ENCODE measurements at places on chromosomes 7 and 10. TPM values are rescaled to one million over a fixed set of nuclear protein-coding genes. Genes with fewer than 3 reads are reported as not detected.

EXOC6 gene
- 10.8 TPM for total RNA-seq

DNA sequence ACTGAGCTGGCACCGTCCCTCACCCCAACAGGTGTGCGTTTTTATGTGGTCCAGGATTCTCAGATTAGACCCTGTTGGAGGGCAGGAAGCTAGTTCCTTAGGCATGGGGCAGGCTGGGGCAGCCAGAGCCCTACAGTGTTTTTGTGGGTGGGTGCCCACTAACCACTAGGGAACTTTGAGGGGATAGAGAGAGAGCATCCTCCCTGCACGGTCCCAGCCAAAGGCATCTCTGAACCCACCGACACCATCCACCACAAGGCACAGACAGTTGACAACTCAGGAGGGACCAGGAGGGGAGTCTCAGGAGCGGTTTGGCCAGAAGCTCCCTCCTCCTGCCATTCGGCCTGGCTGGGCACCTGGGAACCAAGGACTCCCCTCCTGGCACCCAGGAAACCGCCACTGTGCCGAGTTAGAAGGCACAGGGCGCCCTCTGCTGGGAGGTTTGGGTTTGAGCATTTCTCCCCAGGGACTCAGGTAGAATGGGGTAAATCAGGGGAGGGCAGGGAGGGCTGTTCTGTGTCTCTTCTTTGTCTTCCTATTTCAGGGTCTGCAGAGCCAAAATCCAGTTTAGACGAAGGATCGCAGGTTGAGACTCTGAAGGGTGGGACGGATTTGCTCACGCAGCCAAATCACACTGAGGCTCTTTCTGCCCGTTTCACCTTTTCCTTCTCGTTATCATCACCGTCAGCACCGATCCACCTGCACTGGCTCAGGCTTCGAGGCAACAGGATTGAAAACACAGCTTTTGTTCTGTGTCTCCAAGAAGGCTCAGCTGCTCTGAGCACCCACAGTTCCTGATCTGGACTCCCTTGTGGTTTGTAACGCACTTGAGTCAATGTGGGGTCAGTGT lies 84.8 kb upstream of the COL13A1 start:
- peak; percentile 36 for DNase-seq

- DNase-seq = no peak
Observed at GRCh38 chr10:119865699-119866240, 6.9 kb downstream of the MCMBP start.

ACTL6B gene
- total RNA-seq = not detected

LLCFC1 gene
- not detected for total RNA-seq

GRCh38 chr10:31838709-31839108 lies 89.9 kb downstream of the ARHGAP12 start:
- no peak for DNase-seq

DNA sequence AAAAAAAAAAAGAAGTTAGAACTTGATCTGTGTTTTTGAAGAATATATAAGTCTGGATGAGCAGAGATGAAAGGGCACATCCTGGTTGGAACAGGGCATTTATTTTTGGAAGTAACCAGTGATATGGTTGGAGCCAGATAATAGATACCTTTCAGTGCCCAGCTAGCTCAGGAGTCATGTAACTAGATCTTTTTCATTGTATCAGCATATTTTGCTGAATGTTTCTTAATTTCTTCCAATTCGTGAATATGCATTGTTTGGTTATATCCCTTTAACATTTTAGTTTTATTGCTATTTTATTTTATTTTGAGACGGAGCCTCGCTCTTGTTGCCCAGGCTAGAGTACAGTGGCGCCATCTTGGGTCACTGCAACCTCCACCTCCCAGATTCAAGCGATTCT lies 81.8 kb downstream of the LCOR start:
- DNase-seq = no peak

GRCh38 chr10:60781661-60782060 lies 3.4 kb downstream of the CDK1 start:
- no peak for DNase-seq

LRRD1 gene
- not detected for total RNA-seq

GRCh38 chr10:125368146-125368545 lies 207.8 kb upstream of the CTBP2 start:
- DNase-seq = no peak

GTF2IRD1 gene
- 1.9 TPM for total RNA-seq

CPXM2 gene
- not detected for total RNA-seq

- DNase-seq = no peak
Observed at GRCh38 chr10:98339799-98340198, 71.8 kb upstream of the LOXL4 start.

GRCh38 chr10:62710182-62710581 lies 94.3 kb upstream of the ADO start:
- DNase-seq = no peak

DNA sequence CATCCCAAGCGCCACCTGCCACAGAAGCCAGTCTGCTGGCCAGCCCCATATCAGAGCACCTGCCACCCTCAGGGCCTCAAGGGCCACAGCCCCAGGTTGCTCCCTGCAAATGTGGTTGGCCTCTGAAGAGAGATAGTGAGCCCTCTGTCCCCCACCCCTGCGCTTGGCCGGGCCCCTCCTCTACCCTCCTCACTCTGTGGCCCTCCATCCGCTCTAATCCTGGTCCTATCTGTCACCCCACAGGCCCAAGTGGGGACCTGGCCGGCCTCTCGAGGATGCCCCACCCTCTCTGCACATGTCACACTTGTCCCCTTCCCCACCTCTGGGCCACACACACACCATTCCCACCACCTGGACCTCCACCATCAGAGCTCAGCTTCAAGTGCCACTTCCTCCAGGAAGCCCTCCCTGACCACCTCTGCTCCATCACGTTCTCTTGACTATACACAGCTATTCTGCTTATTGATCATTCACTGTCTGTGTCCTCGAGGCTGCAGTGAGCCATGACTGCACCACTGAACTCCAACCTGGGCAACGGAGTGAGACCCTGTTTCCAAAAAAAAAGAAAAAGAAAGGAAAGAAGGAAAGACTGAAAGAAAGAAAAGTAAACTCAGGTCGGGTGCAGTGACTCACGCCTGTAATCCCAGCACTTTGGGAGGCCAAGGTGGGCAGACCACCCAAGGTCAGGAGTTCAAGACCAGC lies 42.4 kb downstream of the TNRC18 start:
- DNase-seq = no peak

DNA sequence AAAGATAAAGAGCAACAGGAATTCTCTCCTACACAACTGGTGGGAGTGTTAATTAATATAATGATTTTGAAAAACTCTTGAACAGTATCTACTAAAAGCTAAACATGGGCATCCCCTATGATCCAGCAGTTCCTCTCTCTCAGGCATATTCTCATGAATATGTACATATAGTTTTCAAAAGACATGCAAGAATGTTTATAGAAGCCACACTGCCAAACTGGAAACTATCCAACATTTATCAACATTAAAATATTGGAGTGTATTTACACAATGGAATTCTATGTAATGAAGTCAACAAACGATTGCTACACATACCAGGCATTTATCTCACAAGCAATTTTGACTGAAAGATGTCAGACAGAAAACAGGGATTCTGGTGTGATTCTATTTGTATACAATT lies 404.5 kb upstream of the ANKRD30A start:
- DNase-seq = no peak

DNA sequence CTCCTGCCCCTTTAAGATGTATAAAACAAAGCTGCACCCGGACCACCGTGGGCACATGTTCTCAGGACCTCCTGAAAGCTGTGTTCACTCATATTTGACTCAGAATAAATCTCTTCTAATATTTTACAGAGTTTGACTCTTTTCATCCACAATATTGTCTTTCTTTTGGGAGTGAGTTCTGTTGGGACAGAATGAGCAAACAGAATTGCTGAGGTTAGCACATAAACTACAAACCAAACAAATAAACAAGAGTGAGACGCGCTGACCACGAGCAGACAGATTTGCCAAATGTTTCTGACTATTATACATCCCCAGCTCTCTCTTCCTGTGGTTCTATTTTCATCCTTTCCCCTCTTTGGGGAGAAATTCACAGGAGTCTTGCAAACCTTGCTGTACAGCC lies 526.7 kb downstream of the CALN1 start:
- DNase-seq = no peak

- DNase-seq = no peak
Observed at GRCh38 chr10:110730345-110731050, 86.4 kb downstream of the RBM20 start.

GRCh38 chr10:33712825-33713224 lies 378.4 kb upstream of the NRP1 start:
- no peak for DNase-seq

DNA sequence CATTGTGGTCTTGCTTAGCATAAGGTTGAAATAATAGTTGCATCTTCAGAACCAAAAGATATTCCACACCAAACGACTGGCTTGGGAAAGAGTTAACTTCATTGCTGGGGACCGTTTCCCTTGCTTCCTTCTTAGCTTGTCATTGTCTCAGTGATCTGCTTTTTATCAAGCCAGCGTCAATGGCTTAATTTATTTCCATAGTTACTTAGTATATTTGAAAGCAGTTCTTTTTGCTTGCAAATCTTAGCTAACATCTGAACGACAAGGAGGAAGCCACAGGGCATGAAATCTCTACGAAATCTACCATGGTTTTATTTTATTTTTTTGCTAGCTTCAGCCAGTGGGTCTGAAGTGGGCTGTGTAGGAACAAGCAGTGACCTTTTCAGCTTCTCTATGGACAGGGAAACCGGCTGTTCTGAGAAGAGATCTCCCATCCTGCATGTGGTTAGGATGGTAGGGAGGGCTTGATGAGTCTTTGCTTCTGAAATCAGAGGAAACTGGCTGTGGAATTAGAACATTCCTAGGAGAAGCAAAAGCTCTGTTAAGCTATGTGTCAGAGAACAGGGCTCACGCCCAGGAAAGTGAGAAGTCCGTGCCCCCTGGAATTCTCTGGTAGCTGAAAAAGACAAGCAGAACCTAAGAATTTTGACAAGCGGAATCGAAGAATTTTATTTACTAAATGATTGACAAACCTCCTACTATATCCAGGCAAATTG lies 8.0 kb downstream of the SLC18A2 start:
- no peak for DNase-seq

- no peak for DNase-seq
Observed at GRCh38 chr10:124727361-124727960, 16.7 kb downstream of the FAM53B start.
